ENCODE measurements at places on chromosomes 2 and 18.
A peak's percentile ranks its signal among the peaks of the same experiment; 100 is the strongest.

DNA sequence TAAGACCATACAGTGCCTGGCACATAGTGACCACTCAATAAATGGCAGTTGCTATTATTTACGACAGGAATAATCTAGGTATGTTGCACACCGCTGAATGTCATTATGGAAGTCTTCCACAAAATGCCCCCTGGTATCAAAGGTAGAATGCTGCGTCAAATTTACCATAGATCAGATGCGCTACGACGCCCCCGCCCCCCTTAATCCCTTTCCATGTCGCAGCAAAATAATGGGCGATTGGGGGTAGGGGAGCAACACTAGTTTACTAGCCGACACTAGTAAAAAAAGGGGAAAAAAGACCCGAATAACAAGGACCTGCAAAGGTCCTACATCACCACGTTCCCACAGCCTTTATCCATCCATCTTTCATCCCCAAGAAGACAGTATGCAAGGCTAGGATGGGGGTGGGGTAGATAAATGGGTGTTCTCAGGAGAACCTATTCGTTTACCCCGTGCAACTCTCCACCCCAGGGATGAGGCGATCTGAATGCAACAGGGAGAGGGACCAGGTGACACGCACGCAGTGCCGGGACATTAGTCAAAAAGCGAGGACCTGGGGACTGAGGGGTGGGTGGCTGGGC, 455 bp downstream of the PREPL start:
- no peak for DNase-seq

DNA sequence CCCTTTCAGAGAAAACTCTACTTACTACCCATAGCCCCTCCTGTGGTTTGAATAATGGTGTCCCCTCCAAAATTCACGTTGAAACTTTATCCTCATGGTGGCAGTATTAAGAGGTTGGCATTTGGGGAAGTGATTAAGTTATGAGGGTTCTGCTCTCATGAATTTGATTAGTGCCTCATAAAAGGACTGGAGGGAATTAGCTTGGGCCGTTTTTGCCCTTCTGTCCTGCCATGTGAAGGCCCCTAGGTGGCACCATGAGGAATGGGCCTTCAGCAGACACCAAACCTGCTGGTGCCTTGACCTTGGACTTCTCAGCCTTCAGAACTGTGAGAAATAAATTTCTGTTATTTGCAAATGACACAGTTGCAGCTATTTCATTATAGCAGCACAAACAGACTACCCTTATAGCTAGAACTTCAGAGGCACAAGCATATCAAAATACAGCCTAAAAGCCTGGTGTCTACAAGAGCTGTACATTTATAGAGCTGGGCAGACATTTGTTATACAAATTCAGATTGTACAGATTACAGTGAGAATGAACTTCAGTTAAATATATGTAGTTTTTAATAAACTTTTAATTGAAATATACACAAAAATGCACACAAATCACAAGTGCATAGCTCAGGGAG, 2.6 kb upstream of the PTPN2 start:
- DNase-seq = no peak

GRCh38 chr2:230329946-230330605, 3.1 kb downstream of the SP140L start:
- no peak for DNase-seq

- no peak for DNase-seq
Measured at GRCh38 chr2:68383778-68384177, 18.7 kb downstream of the PLEK start.

DNA sequence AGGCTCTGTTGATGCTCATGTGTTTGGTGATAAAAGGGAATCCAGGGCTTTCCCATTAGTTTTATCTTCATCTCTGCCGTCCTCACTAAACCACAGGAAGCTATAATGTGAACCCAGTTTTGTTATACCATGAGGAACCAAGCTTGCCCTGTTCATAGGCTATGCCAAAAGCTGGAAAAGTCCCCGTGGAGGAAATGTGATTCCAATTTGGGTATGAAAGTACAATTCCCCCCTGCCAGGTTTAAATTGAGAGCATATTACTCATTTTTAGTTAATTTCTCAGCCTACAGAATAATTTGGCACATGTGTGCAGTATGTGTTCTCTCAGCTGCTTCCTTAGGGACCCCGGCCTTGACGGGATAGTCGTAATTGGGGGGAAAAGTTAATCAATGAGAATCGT, 327.4 kb downstream of the RND3 start:
- DNase-seq = no peak

DNA sequence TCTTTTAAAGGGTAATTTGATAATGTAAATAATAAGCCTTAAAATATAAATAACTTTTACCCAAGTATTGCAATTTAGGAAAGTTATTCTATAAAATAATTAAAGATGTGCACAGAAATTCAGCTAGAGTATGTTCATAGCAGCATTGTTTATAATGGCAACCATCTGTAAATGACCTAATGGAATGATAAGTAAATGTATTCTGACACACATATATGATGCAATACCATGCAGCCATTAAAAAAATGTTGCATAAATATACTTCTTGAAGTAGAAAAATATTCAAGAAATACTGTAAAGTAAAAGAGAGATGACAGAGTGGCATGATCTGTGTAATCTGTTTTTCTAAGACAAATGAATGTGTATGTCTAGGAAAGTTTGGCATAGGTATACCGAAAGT, 545.7 kb downstream of the ZEB2 start:
- no peak for DNase-seq

DNA sequence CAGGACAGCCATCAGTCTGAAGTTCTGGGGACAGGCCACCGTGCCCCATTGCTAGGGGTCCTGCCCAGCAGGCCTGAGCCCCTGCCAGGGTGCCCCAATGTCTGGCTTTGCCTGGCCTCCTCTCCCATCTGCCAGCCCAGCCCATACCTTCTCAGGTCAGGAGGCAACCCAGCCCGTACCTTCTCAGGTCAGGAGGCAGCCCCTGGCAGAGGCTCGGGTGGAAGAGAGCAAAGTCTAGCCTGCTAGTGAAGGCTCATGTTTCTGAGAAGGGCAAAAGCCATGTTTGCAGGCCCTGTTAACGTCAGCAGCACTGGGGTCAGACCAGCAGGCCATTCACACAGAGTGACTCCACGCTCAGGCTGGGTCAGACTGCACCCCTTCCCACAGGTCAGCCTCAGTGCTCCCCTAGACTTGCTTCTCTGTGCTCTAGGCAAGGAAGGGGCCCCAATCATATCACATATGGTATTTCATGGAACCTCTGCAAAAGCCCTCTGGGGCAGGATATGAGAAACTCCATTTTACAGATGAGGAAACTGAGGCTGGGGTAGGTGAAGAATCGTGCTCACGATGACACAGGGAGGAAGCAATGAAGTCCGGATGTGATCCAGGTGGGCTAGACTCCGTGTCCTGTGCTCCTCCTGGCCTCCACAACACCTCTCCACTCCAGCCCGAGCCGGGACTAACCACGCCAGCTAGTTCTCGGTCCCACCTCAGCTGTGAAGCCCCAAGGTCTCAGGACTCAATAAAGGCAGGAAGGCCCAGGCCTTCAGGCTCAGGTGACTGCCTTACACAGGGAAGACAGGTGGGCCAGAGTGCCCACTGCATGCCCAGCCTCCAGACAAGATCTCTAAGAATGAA, 9.5 kb downstream of the SDC1 start:
- no peak for DNase-seq

DNA sequence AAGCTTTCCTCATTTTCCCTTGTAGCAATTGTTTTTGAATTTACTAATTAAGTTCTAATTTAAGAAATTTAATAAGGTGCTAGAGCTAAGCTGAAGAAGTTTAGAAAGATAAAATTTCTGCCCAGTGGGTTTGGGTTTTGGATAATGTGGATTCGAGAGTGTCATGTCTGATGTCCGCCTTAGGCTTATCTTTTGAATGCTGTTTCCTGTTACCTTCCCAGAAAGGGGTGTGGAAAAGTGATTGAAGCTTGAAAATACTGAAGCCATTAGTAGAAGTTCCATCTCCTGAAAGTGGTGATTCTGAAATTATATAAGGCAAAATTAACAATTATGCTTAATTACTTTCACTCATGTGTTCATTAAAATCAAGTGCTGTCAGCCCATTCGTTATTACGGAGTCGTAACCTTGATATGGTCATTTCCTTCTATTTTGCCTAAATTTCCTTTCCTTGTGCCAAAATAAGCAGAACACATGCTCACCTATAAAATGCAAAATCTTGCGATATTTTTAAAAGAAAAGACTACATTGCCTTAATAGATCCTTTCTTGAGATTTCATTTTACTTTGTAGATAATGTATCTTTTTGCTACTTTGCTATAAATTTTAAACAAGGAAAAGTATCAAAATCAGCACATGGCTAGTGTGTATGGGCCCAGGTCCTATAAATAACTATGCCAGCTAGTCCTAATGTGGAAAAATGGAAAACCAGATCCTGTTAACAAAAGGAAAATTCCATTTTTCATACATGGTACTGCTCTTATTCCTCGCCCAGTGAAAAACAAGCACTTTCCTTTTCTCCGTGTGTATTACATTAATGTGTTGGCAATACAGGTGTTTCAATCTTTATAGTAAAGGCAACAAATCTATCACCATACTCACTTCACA, 97.3 kb downstream of the ICOS start:
- no peak for DNase-seq

DNA sequence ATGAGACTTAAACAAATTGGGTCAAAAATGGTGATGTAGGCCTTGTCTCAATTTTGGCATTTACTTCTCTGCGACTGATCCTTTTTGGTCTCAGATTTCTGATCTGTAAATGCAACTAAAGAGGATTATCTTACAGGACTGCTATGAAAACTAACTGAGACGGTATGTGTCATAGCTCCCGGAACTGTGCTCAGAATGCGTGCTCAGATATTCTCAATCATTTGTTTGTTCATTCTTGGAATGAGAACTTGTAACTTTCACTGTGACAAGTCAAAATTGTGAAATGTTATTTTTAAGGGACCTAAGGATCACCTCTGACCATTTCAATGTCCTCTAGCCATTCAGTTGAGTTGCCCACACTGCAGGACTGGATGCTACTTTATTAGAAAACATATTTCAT, 498.2 kb upstream of the PIK3C3 start:
- no peak for DNase-seq

DNA sequence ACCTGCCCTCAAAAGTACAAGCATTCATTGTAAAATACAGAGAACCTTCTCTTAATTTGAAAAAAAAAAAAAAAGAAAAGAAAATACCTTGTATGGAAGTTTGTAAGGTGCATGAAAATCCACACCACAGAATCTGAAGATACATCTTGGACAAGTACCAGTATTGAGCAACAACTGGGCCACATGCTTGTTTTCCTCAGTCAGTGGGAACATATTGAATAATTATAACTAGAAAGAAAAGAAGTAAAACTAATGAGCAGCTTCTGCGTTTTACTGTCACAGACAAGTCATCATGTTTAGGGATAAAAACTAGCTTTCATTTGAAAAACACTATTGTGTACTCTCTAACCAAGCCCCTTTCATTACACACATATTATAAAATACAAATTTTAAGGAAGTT, 5.8 kb upstream of the PEX13 start:
- DNase-seq = no peak

DNA sequence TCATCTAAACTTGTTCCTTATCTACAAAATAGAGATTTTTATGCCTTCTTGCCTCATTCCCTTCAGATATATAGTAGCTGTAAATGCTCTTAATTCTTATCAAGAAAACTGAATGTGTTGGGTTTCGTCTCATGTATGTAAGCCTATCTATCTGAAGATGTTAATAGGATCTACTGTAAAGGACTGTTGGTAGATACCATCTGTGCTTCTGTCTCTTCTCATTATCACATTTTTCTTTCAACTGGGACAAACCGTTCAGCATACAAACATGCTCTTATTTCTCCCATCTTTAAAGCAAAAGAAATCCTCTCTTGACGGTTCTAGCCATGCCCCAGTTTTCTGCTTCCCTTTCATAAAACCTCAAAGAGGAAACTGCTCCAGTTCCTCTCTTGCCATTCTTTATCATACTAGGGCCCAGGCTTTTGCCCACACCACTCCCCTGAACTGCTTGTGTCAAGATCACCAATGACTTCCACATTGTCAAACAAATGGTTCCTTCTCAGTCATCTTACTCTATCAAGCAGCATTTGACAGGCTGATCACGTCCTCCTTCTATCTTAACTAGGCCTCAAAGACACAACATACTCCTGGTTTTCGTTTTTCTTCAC, 88.7 kb downstream of the ARHGEF33 start:
- no peak for DNase-seq

- no peak for DNase-seq
Measured at GRCh38 chr2:7378591-7378990, 461.4 kb downstream of the RNF144A start.

GRCh38 chr2:18401471-18401870, 159.0 kb downstream of the RDH14 start:
- no peak for DNase-seq

- peak; percentile 47 for DNase-seq
Measured at GRCh38 chr2:70686577-70687460, 81.2 kb downstream of the ADD2 start.

DNA sequence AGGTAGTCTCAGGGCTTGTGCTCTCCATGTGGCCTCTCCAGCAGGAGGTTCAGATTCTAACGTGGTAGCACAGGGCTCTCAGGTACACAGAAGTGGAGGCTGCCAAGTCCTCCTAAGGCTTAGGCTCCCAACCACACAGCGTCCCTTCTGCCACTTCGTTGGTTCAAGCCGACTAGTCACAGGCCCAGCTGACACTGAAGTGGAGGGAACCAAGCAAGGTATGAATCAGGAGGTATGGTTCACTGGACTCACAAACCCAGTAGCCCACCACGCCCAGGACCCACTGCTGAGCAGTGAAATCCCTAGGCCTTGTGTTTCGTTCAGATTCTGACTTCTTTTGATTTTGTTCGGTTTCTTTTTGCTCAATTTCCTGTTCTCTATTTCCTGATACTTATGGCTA, 46.0 kb upstream of the SEC11C start:
- DNase-seq = no peak

GRCh38 chr2:189580658-189581353, at the start of gene SLC40A1:
SLC40A1 (minus strand) TSS chr2:189580786; CDS start chr2:189580460, 326 bp downstream.
- no peak for DNase-seq

DNA sequence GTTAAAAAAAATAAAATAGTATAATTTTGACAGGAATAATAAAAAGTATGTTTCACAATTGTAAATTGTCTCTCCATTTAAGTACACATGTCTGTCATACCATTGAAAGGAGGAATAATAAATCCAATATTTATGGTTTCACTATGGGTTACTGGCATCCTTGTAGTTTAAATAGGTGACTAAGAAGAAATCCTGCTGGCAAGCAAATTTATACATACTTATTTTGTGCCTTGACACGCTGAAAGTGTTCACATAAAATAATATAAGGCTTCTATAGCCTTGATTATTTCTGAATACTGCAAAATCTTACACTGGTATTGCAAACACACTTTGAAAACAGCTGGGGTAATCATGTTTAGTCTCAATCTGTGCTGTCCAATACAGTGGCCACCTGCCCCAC, 138.3 kb upstream of the ETAA1 start:
- no peak for DNase-seq

Data from HFF-Myc (cell line).